ENCODE measurements at places on chromosomes 7 and 10.

DNA sequence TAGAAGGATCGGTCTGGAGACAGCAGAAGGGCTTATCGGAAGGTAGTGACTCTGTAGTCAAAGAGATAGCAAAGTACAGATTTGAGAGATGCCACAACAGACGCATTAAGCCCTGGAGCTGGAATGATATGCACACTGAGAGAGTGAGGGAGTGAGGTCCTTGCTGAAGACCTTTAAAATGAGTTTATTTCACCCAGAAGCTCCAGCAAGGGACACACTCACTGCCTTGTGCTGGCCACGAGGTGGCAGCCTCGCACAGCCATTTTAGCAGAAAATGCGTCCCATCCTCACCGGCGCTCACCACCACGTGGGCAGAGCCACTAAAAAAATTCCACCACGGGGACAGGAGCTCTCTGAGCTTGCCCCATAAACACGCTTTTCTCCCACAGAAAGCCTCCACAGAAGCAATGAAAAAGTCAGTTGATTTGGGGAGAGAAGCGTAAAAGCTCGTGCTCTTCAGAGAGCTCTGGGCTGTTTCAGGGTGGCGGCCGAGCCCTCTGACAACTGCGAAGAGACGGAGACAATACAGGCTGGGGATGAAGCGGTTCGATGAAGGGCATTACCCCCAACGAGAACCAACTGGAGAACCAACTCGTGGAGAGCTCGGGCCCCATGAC is 163.0 kb upstream of the KLF14 start:
- peak; percentile 82 for DNase-seq

GRCh38 chr7:3463696-3464095 is 162.6 kb downstream of the SDK1 start:
- no peak for DNase-seq

- DNase-seq: no peak
These were observed 167.8 kb upstream of the CXCL12 start for GRCh38 chr10:44552726-44553125.

- peak; percentile 82 for DNase-seq
These were observed 98.0 kb upstream of the ANLN start for GRCh38 chr7:36291387-36292316.

GRCh38 chr10:11479300-11479699 is 132.2 kb downstream of the USP6NL start:
- no peak for DNase-seq

GRCh38 chr10:43227911-43228782 is 38.7 kb downstream of the RASGEF1A start:
- no peak for DNase-seq

Data from putamen (tissue), 1 donor.